AG09309 (cell line): ENCODE measurements at places on chromosomes 3 and 15.

GRCh38 chr3:127630811-127631714, 2.1 kb downstream of the PODXL2 start:
- no peak for DNase-seq

DNA sequence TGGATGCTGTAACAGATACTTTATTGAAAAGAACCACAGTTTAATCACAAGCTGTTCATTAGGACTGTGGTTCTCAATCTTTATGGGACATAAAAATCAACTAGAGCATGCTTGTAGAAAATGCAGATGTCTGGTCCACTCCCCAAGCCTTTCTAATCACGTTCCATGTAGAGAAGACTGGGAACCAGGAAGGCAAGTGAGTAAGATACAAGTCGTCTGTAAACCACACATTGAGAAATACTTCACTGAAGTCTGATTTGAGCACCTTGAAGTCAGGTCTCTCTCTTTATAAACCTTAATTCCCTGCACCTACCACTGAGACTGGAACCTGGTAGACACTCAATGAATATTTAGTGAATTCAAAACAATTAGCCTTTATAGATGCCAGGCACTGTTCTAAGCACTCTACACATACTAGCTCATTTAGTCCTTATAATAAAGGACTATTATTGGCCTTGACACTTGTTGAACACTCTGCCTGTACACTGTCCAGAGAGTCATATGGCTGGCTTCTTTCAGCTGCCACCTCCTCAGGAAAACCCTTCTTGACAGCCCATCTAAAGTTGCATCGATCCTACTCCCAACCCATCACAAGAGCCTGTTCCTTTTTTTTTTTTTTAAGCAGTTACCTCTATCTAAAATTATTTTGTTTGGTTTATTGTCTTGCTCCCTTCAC, 59.0 kb upstream of the CMSS1 start:
- no peak for DNase-seq

GRCh38 chr15:25960273-25960672, 97.1 kb upstream of the ATP10A start:
- no peak for DNase-seq

DNA sequence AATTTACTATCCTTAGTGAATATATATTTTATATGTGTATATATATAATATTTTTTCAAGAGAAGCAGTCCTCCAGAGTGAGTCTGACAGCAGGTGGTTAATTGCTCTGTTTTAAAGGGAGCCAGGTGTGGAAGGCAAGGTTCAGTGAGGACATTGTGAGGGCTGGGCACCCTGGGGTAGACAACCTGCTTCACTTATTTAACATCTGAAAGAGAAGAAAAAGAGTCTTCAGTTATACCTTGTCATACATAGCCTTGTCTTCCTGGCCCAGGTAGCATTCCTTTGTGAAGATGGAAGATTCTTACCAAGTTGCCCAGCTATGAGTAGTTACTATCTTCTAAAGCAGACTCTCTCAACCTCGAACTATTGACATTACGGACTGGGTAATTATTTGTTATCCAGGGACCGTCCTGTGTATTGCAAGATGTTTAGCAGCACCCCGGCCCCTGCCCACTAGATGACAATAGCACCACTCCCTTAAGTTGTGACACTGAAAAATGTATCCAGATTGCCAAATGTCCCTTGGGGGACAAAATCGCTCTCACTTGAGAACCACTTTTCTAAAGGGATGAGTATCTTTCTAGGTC, 336.0 kb upstream of the TRIM42 start:
- DNase-seq = no peak

DNA sequence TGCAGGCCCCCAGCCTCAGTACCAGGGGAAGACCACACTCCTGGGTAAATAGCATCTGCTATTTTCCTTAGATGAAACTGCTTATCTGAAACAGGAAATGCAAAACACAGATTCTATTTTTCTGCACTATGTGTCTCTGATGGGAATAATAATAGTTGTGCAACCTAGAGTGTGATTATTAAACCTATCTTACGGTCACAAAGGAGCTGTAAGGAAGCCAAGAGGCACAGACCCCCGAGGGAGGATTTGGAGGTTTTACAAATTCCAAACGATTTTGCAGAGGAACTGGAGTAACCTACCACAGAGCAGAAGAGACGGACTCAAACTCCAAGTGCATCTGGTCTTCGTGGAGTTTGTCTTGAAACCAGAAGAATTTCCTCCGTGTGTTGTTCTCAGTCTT, 14.1 kb upstream of the APOD start:
- DNase-seq = no peak

DNA sequence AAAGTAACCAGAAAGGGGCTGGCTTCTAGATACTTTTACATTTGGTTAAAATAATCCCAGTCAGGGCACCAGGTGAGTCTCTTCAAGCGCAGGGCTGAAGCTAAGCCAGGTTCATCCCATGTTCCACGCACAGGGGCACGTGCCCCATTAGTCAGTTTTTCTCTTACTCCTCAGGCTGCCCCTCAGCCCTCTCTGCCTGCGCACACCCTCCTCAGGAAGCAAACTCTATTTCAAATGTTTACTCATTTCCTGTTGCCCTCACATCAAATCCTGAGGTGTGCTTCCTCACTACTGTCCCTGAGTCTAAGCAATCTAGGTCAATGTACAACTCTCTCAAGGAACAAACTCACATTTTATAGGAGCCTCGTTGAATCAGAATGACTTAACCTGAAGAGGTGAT, 48.5 kb downstream of the THBS1 start:
- no peak for DNase-seq

GRCh38 chr3:165446555-165446954, 250.4 kb upstream of the SLITRK3 start:
- DNase-seq = no peak

GRCh38 chr3:149605902-149606301, 51.9 kb downstream of the WWTR1 start:
- no peak for DNase-seq

- no peak for DNase-seq
Measured at GRCh38 chr3:59456852-59457485, 407.1 kb upstream of the CFAP20DC start.
